ENCODE measurements at places on chromosomes 12 and 14. TPM values are rescaled to one million over a fixed set of nuclear protein-coding genes. Genes with fewer than 3 reads are reported as not detected.

- DNase-seq, result no peak
Observed at GRCh38 chr12:83896416-83896815, 1016.2 kb downstream of the SLC6A15 start.

GRCh38 chr14:23492618-23493272 lies 23.2 kb downstream of the NGDN start:
- DNase-seq, result no peak

DNA sequence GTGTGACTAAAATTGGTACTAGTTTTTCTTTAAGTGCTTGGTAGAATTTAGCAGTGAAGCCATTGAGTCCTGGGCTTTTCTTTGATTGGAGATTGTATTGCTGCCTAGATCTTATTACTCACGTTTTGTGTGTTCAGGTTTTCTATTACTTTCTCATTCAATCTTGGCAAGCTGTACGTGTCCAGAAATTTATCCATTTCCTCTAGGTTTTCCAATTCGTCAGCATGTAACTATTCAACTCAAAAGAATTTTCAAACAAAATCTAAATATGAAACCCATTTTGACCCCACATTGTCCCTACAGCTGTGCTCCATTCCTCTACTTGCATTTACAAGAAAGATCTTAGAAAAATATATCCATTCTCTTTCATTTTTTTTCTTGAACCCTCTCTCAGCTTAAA lies 1613.4 kb upstream of the SEL1L start:
- no peak for DNase-seq

DNA sequence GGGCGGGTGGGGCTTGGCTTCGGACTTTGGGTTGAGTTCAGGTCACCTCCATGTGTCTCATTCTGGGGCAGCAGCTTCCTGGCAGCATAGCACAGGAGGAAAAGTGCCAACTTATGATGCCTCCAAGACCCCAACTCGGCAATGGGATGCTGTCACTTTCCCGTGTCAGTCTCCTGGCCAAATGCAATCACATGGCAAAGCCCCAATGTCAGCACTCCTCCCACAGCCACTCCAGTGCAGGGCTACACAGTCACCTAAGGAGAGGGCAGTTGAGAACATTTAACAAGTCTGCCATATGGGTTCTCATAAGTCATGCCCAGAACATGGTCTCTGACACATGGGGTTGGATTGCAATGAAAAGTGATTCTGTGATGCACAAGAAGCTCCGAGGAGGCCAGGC lies 26.7 kb downstream of the ELK3 start:
- no peak for DNase-seq

- DNase-seq, result no peak
Observed at GRCh38 chr12:11969437-11970154, 101.1 kb upstream of the BCL2L14 start.

GRCh38 chr12:39958377-39958776 lies 147.5 kb downstream of the SLC2A13 start:
- DNase-seq, result no peak

DNA sequence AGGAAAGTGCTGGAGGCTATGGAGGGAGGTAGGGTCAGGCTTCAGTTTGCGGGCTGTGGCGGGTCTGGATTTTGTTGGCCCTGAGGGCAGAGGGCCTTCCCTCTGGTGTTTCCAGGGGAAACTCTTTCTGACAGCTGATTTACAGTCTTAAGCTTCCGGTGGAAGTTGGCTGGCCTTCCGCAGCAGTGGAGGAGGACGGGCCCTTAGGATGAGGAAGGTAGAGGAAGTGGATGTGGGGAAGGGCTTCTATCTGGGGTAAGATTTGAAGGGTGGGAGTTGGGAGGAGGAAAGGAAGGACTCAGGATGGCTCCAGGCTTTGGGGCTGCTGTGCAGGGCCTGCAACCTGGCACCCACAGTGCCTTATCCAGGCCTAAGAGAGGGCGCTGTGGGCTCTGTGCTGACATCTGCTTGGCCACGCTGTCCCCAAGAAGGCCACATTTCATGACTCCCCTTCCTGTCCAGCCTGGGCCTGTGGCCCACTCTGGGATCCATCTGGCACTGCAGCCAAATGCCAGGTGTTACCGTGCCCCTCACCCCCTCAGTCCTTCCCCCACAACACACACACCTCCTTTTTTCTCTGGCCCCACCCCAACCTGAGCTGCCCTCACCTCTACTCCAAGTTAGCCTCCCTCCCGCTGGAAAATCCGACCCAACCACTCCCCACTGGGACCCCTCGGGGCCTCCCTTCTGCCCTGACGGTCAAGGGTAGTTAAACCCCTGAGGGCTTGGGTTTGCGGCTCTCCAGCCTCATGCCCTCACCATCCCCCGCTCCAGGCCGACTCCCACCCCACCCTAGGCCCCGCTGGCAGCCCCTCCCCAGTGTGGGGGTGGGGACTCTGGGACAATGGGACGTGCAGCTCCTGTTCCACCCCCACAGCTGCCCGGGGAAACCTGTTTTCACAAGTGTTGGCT lies 7.7 kb upstream of the PPP1R13B start:
- peak; percentile 73 for DNase-seq

- no peak for DNase-seq
Observed at GRCh38 chr14:101113108-101113612, 209.6 kb upstream of the RTL1 start.

- no peak for DNase-seq
Observed at GRCh38 chr12:87120440-87120839, 864.2 kb upstream of the MGAT4C start.

DNA sequence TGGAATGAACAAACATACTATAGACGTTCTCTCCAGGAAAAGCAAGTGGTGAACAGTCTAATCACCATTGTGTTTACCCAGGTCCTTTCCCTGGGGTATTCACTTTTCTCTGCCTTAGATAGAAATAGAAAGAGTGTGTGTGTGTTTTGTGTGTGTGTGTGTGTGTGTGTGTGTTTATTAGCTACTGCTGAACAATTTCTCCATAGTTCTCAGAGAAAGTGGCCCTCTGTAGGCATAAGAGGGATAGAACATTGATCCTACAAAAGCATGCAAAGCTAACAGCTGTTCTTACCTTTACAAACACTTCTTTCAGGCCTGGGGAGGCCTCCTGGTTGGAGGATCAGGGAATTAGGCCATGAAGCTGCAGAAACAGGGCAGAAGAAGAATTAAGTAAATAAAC lies 665.7 kb upstream of the TBX3 start:
- no peak for DNase-seq

DNA sequence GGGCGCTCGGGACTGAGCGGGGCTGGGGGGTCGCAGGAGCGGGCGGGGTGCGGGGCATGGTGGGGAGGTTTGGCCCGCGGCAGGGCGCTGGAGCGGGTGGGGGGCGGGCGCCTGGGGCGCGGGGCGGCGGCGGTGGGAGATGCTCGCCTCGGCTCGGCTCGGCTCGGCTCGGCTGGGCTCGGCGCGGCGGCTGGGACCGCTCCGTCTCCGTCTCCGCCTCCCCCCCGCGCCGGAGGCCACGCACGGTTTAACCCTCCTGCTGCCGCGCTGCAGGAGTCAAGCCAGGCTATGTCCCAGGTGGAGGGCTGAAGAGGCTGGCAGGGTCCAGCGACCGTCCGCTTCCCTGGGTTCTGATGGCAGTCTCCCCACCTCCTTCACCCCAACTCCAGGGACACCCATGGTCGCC lies at the start of gene PIANP:
PIANP (minus strand) TSS at position 170 of the 406 bp plus-strand sequence. CDS start 2,754 bp downstream, outside the sequence.
- DNase-seq, result peak; percentile 28

The TAS2R19 gene
- polyA plus RNA-seq, result 1.5 TPM

The LRIG3 gene
- polyA plus RNA-seq, result 33.8 TPM

The HOXC11 gene
- polyA plus RNA-seq, result 2.5 TPM

The ACVRL1 gene
- 32.8 TPM for polyA plus RNA-seq
